Colonic mucosa (tissue), 4 donors: ENCODE measurements at places on chromosomes 5 and 9. TPM values are rescaled to one million over a fixed set of nuclear protein-coding genes. Genes with fewer than 3 reads are reported as not detected.

Gene ASS1
- 380 TPM for total RNA-seq

Gene CCDC192
- total RNA-seq, result not detected

Gene COL27A1
- 2.9 TPM for total RNA-seq

GRCh38 chr5:136511046-136511445 is 145.7 kb upstream of the TRPC7 start:
- DNase-seq, result no peak
- no peaks in the 10 kb centered on the region for H3K27me3 ChIP-seq
- no peaks in the 10 kb centered on the region for H3K4me1 ChIP-seq
- H3K27ac ChIP-seq, result no peak overlapping the region
- H3K4me3 ChIP-seq, result no peak overlapping the region
- H3K36me3 ChIP-seq, result no peaks in the 10 kb centered on the region

GRCh38 chr5:55894135-55894534 is 43.0 kb downstream of the IL31RA start:
- H3K4me3 ChIP-seq, result no peak overlapping the region
- H3K27ac ChIP-seq, result no peak overlapping the region
- H3K36me3 ChIP-seq, result no peaks in the 10 kb centered on the region
- no peak for DNase-seq
- H3K4me1 ChIP-seq, result no peaks in the 10 kb centered on the region

DNA sequence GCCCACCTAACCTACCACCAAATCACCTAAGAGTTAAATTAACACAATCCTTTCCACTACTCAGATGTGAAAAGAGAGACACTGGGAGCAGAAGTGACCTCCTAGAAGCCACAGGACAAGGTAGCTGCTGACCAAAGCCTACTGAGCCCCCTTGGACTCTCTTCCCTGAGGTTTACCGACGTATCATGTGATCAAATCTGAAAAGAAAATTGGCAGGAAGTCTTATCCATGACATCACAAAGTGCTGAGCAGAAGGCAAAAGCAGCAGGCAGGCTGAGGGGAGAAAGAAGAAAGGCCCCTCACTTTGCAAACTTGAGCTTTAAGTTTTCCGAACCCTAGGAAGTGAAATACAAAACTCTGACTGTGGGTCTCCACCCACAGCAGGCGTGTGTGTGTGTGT is 11.1 kb downstream of the PRELID2 start:
- H3K36me3 ChIP-seq, result no peaks in the 10 kb centered on the region
- DNase-seq, result no peak
- no peak overlapping the region for H3K4me3 ChIP-seq
- no peaks in the 10 kb centered on the region for H3K4me1 ChIP-seq
- H3K27me3 ChIP-seq, result no peaks in the 10 kb centered on the region
- no peak overlapping the region for H3K27ac ChIP-seq

GRCh38 chr9:93081081-93081529 is 14.9 kb upstream of the CARD19 start:
- H3K27ac ChIP-seq, result no peak overlapping the region
- peak; percentile 14 for DNase-seq
- no peaks in the 10 kb centered on the region for H3K4me1 ChIP-seq
- no peak overlapping the region for H3K4me3 ChIP-seq

GRCh38 chr9:134208310-134208841 is 44.0 kb upstream of the RNU6ATAC start:
- no peaks in the 10 kb centered on the region for H3K36me3 ChIP-seq
- DNase-seq, result no peak
- no peak overlapping the region for H3K4me3 ChIP-seq
- H3K4me1 ChIP-seq, result no peaks in the 10 kb centered on the region

DNA sequence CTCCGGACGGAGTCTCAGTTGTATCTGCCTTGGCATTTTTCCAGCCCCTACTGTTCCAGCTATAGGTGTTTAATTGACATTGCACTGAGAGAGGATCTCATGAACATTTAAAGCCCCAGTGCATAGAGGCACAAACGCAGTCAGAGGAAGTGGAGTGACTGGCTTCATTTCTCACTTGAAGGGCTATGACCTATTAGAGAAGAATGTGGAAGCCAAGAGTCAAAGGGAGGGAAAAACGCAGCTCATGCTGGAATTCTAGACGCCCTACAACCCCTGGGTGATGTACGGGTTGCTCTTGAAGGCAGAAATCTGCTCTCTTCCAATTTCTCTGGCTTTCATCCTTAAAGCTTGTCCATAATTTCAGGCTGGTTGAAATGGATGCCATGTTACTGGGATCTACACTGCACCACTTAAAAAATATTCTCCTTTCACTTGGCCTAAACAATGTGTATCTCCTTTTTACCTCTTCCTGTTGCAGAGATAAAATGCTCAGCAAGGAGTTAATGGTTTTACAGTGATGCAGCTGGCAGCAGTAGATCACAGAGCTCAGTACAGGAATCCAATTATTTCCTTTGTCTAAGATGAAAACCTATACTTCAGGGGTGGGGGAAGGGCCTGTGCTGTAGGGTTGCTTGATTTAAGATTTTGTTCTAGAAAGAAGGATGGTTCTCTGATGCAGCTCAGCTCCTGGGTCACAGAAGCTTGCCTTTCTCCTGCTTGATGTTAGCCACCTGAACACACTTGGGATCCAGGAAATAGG is 61.8 kb upstream of the MAMDC2 start:
- no peaks in the 10 kb centered on the region for H3K36me3 ChIP-seq
- no peak for DNase-seq
- H3K4me3 ChIP-seq, result no peak overlapping the region
